Activated naive CD4-positive, alpha-beta T cell (primary cell): ENCODE measurements at places on chromosomes 5 and 9.

DNA sequence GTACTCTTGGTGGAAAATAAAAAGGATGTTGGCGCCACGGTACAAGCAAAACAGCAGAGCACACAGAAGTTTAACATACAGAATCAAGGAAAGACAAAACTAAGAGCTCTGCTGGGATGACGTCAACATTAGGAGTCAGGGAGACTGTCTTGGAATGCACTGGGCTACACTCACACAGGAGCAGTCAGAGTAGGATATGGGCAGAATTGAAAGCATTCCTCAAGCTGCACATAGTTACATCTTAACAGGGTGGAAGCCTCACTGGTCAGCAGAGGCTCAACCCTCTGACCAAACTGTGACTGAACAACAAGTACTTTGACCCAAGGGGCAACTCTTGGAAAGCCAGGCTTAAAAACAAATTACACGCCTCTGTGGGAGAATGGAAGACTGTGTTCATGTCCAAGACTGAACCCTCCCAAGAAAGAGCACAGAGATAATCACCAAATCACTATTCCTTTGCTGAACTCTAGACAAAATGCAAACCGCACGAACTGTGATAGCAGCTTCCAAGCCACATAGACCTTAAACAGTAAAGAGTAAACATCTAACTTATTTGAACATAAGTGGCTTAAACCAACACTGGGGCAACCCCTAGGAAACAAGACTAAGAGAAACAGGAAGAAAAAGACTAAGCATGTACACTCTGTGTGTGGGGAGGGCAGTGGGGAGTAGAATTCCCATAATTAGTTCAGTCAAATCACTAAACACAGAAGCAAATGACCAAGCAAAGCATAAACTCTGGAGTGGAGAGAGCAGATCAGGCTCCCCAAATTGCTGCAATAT is 772.7 kb downstream of the PRELID2 start:
- DNase-seq, result no peak

GRCh38 chr9:117411547-117411946 is 3.3 kb downstream of the ASTN2 start:
- no peak for DNase-seq

DNA sequence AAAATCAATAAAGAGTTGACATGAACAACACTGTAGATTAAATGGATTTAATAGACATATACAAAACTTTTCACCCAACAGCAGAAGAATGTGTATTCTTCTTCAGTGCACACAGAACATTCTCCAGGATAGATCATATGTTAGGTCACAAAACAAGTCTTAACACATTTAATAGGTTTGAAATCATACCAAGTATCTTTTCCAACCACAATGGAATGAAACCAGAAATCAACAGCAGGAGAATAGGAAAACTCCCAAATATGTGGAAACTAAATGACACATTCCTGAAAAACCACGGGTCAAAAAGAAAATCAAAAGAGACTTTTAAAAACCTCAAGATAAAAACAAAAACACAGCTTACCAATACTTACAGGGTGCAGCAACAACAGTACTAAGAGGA is 790.1 kb upstream of the ZNF608 start:
- DNase-seq, result no peak

- no peak for DNase-seq
Measured at GRCh38 chr5:59037453-59037852, 454.6 kb downstream of the RAB3C start.

DNA sequence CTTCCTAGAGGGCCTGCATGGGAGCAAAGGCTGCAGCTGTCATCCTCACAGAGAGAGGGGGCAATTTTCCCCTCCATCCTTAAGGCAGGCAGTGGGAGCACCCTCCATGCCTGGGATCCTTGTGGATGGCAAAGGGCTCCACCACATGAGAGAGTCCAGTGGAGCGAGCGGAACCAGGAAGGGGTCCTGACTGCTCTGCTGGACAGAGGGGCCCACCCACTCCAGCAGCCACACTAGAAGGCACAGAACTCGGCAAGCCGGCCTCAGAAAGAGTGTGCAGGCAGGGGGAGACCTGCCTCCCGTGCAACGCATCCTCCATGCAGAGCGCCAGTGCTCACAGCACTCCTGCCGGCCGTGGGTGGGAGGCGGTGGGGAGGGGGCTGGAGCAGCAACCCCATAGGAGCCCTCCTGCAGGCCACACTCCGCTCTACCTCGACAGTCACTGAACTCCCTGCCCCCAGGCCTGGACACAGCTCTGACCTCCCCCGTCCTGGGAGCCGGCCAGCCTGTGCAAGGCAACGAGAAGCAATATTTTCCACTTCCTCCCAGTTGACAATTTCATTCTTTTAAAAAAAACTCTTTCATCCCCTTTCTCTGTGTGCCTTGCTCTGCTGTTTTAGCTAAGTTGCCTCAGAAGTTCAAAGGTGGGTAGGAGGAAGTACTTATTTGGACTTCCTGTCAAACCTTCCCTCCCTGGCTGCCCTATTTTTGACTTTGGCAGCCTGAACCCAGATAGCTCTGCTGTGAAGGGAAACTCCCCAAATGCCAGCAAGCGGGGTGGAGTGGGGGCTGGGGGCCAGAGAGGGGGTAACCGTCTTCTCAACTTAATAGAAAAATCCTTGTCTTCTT is 5.3 kb upstream of the LCP2 start:
- DNase-seq, result no peak

DNA sequence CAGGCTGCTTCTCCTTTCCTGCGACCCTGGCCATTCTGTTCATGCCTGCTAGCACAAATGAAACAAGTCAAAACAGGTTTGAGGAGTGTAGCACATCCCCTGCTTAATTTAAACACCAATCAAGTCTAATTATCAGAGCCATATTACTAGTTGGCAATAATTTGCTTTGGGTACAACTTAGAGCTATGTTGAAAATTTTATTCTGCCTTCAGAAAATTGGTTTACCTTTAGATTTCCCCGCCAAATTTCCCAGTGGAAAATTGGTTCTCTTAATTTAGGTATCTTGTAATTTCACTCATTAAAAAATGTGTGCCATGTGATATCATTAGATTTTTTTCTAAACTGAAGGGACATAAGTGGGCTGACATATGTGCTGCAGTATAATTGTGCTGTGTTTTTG is 265.8 kb downstream of the MAST4 start:
- DNase-seq, result no peak

DNA sequence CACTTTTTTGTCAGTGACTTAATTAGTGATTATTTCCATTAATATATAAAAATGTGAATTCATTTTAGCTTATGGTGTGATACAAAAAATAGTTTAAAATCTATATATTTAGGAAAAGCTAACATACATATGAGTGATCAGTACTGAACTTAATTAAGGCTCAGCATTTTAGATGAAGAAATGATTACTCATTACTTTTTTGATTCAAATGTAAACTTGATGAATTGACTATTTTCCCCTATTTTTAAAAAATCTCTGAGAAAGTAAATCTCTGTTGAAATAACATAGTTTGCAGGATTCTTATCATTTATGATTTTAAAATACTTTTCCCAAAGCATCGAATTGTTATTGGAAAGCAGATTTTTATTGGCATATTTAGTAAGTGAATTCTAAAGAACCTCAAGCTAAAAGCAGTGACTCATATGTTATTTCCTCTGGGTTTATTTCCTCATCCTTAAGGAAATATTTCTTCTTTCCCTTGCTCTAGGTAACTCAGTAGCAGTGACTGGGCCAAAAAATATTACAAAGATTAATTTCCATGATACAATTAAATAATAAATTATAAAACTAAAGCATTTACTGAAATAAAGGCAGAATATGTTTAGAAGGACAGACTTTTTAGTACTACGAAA is 290.6 kb downstream of the FER start:
- no peak for DNase-seq

GRCh38 chr5:97534166-97534565 is 351.1 kb upstream of the RIOK2 start:
- DNase-seq, result no peak

- DNase-seq, result no peak
Measured at GRCh38 chr5:157544623-157544989, 31.0 kb downstream of the ADAM19 start.

- DNase-seq, result no peak
Measured at GRCh38 chr5:170629566-170630175, 125.9 kb downstream of the KCNIP1 start.

DNA sequence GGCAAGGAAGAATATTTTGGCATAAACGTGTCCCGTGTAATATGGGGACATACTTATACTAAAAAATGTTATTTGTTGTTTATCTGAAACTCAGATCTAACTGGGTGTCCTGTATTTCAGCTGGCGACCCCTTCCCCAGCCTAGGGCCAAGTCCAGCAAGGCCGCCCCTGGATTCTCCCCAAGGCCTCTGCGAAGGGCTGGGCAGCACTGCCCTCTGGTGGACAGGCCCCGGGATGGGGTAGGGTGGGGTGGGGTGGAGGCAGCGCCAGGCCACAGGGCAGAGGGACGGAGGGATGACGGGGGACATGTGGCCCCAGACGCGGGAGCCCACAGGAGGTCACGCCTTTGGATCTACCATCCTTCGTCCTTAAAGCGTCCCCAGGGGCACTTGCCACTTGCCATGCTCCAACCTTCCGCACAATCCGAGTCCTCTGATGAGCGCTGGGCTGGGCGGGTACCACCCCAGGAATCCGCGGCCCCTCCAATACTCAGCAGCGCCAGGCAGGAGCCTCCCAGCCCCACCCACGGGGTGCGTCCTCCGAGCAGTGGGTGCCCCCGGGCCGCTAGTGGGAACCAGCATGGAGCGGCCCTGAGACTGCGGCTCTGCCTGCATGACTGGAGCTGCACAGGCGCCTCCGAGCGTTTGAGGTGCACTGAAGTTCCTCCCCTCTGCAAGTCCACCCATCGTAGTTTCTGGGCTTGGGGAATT is 7.1 kb upstream of the AGPAT2 start:
- DNase-seq, result no peak

- DNase-seq, result no peak
Measured at GRCh38 chr5:158922816-158923215, 176.9 kb downstream of the EBF1 start.
